Activated naive CD4-positive, alpha-beta T cell treated with anti-CD3 and anti-CD28 coated beads, Interleukin-2, amount 50 U/mL, for 16 hours (primary cell): ENCODE measurements at places on chromosomes 3 and 15.
A peak's percentile ranks its signal among the peaks of the same experiment; 100 is the strongest.

DNA sequence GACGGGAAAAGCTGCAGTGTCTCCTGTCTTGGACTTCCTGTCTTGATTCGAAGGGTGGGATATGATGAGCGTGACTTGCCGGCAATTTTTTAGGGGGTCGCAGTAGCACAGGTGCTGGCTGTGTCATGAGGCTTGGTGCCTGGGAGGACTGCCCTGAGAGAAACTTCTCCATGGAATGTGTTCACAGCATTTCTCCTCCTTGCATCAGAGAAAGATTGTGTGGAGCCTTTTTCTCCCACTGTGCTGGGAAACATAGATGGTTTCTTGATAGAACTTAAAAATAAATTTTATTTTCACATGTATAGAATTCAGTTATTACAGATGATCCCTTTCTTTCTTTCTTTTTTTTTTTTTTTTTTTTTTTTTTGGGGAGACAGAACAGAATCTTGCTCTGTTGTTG lies 121.4 kb downstream of the KLHL25 start:
- no peak for DNase-seq

DNA sequence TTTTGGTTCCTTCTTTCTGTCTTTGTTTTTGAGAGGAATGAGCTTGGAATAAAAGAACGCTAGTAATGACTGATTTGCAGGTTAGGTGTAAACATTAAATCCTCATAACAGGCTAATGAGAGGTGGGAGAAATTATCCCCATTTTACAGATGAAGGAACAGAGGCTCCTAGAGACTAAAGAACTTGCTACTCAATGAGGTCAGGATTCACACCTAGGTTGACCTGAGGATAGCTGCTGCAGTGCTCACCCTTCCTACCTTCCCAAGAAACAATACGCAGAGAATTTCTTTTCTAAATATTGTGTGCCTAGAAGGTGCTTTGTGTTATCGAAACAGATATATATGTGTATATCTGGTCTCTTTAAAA lies 106.3 kb downstream of the IGF1R start:
- no peak for DNase-seq

GRCh38 chr3:14761121-14761672 lies 57.6 kb upstream of the FGD5 start:
- no peak for DNase-seq

GRCh38 chr3:104291437-104291851 lies 1075.3 kb upstream of the ALCAM start:
- no peak for DNase-seq

- DNase-seq: peak; percentile 37
These were observed 10.2 kb upstream of the TRIM69 start for GRCh38 chr15:44726136-44726535.

- DNase-seq: no peak
These were observed 149.8 kb downstream of the FNDC3B start for GRCh38 chr3:172189213-172189612.

GRCh38 chr3:135736740-135737139 lies 228.8 kb upstream of the PPP2R3A start:
- no peak for DNase-seq

- no peak for DNase-seq
These were observed 18.4 kb downstream of the HDAC11 start for GRCh38 chr3:13498354-13499060.

GRCh38 chr3:70277304-70277703 lies 35.1 kb downstream of the MDFIC2 start:
- DNase-seq: no peak

- no peak for DNase-seq
These were observed 61.5 kb upstream of the CORO2B start for GRCh38 chr15:68517285-68517761.

DNA sequence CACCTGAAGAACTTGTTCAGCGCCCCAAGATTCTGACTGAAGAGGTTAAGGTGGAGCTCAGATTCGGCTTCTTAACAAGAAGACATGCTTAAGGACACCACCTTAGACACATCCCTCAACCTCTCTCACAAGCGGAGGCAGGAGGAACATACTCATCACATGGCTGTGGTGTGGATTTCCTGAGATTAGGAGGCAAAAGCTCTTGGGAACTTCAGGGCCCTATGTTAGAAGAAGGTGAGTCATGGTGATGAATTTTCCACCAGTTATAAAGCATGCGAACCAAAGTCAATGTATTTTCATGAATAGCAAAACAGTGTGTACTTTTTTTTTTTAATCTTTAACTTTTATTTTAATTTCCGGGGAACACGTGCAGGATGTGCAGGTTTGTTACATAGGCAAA lies 212.2 kb upstream of the SUCLG2 start:
- DNase-seq: no peak

- no peak for DNase-seq
These were observed 831 bp downstream of the IFT57 start for GRCh38 chr3:108221393-108221792.

DNA sequence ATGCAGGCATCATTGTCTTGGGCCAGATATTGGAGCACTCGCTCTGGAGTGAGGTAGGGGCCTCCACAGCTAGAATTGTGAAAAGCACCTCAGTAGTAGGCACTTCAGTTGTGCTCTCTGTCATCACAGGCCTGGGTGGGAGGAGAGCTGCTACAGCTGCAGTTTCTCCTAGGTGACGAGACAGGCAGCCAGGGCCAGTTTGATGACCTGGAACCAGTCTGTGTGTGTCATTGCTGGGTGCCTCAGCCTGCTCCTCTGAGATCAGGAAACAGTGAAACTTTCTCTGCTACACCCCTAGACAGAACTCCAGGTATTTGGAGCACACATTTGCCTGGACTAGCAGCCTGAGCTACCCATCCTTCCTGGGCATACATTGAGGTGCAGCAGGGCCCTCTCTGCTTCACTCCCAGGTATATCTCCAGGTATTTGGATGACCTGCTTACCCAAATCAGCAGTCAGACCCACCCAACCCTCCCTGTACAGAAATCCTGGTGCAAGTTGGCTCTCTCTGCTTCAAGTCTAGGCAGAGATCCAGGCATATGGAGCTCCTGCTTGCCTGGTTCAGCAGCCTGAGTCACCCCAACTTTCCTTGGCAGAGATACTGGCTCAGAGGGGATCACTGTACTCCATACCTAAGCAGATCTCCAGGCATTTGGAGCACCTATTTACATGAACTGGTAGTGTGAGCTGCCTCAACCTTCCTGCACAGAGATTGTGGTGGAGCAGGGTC lies 54.3 kb upstream of the SGO1 start:
- DNase-seq: no peak

DNA sequence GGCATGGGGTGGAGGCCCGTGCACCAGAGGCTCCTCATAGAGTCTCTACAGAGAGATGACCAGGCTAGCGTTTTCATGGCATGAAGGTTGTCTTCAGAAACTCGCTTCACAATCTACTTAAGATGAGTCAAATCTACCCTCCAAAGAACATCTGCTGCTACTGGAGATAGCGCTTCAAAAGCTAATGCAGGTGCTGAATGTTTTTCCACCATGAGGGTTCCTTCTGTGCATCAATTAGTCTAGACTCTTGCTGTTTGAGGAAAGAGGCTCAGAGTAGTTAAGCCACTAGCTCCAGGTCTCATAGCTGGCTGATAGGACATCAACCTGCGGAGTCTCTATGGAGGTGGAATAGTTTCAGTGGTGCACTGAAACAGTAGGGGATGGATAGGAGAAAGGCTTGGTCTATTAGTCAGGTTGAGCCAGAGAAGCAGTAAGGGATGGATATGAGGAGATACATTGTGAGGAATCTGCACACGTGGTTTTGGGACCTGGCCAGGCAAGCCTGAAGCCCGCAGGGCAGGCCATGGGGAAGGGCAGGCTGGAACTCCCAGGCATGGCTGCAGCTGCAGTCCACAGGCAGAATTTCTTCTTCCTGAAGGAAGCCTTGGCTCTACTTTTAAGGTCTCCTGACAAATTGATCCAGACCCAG lies 117.5 kb downstream of the APBA2 start:
- DNase-seq: no peak

- DNase-seq: no peak
These were observed 48.0 kb downstream of the ZNF445 start for GRCh38 chr3:44429459-44429858.

DNA sequence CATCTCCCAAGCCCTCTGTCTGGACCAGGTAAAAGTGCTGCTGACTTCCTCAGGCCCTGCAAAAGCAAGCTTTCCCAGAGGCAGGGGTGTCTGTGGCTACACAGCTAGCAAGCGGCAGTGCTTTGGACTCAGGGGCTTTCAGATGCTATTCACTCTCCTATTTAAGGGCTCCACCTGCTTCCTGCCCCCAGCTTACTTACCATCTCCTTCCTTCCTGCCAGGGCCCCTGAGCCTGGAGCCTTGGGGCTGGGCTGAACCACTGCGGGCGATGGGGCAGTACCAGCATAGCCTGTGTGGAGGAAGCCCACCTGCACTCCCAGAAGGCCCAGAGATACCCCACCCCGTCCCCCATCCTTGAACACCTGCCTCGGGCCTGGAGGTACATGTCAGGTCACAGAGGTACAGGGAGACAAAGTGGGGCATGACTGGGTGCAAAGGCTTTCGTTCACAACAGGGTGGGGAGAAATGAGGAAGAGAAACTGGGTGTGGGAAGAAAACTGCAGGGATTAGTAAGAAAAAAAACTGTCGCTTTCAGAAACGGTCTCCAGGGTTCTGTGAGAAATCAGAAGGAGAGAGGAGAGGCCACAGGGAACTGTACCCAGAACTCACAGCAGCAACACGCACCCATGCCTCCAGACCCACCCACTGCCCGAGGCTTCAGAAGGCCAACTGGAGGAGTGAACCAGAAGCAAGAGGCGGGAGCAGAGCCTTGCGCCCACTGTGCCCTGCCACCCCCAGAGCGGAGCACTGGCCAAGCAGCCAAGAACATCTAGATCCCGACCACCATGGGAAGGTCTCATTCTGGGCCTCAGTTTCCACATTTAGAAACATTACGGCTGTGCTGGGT lies 49.5 kb downstream of the CCDC12 start:
- DNase-seq: no peak

DNA sequence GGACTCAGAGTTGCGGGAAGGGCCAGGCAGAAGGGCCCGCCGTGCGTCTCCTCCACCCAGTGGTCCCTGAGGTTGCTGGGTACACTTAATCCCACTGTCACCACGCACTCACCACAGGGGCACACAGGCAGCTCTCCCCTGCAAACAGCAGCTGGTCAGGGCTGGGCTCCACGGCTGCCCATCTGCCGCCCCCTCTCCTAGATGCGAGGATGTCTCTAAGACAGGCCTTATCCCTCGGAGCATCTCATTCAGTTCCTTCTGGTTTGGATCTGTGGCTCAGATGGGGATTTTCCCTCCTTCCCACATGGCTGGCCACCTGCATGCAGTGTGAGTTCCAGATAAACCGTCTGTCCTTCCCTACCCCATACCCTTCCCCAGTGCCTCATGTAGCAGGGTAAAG lies 26.3 kb downstream of the MRPS11 start:
- DNase-seq: no peak

DNA sequence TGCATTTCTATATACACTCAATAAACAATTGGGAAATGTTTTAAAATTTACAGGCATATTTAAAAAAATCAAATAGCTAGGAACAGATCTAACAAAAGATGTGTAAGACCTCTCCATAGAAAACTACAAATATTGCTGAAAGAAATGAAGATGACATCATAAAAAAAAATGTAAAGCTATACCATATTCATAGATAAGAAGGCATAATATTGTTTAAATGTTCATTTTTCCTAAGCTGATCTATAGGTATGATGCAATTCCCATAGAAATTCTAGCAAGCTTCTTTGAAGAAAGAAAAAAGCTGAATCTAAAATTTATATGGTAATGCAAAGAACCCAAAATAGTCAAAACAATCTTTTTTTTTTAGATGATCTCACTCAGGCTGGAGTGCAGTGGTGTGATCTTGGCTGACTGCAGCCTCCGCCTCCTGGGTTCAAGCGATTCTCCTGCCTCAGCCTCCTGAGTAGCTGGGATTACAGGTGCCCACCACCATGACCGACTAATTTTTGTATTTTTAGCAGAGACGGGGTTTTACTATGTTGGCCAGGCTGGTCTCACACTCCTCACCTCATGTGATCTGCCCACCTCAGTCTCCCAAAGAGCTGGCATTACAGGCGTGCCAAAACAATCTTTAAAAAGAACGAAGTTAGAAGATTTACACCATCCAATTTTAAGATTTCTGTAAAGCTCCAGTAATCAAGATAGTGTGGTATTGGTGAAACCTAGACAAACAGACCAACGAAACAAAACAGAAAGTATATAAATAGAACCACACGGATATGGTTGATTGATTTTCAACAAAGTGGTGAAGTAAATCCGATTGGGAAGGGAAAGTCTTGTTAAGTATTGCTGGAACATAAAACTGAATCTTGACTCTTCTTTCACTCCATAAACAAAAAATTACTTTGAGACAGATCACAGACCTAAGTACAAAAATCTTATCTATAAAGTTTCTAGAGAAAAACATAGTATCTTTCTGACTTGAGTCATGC lies 6.3 kb upstream of the BHLHE40 start:
- DNase-seq: no peak

GRCh38 chr3:159260049-159260662 lies 458.3 kb downstream of the MFSD1 start:
- peak; percentile 17 for DNase-seq

- no peak for DNase-seq
These were observed 51.8 kb upstream of the NEDD4 start for GRCh38 chr15:56045068-56045748.

- DNase-seq: no peak
These were observed 41.7 kb downstream of the CADPS start for GRCh38 chr3:62833538-62833937.

DNA sequence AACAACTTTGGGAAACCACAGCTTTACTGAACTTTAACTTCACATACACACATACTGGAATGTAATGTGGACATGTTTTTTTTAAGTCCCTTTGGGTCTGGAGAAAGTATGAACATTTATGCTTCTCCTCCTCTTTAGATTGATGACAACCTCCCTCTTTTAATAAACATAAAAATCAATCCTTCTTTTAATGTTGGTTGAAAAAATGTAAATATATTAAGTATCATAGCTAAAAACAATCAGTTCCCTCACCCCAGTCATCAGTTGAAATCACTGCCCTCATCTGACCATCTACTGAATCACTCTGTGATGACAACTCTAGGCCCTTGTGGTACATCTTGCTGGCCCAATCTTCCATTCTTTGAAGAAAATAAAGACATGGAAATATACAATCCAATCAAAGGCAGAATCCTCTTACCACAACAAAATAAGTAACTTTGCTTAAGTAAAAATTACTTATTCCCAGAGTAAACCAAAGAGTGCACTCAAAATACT lies 6.4 kb downstream of the AAGAB start:
- no peak for DNase-seq
